ENCODE measurements at places on chromosomes 12 and 14.

DNA sequence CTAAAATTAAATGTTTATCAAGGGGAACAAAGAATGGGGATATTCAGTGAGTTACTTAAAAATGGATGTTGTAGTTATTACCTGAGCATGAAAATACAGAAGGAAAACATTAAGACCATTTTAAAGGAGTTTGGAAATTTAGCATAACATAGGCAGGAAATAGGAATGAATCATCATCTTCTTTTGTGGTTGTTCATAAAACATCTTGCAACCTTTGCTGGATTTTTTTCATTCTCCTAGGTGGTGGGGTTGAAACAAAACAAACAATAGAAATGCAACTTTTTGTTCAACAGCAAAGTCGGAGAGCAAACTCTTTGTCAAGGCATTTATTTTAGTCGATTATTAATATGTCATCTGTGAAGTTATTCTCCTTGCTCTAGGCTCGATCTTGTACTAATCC, 275.1 kb downstream of the IPO8 start:
- no peak for DNase-seq

DNA sequence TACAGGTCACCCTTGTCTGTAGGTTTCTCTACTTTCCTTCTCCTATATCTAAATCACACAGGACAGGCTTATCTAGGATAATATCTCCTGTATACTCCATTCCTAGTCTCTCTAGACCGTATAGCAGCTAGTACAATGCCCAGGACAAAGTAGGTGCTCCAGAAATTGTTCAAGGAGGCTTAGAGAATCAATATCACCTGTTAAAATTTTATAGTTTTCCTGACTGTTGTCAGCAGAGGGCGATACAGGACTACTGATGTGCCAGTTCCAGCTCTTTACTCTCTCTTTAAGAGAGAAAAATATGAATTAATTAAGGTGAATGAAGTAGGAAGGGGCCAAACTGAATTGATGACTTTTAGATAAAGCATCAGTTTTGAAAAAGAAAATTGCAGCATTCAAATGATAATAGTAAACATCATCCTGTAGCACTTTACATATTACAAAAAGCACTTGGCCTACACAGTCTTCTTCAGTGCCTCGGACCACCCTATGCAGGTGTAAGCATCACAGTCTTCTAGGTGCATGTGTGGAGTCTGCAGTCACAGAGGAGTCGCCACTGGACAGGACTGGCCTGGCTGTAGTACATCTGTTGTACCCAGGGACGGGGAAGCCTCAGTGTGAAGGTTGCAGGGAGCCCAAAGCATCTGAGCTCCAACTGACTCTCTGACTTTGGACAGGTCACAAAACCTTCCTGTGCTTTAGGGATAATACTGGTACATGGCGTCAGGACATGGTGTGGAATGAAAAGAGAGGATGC, 61.9 kb upstream of the MAX start:
- peak; percentile 59 for DNase-seq

DNA sequence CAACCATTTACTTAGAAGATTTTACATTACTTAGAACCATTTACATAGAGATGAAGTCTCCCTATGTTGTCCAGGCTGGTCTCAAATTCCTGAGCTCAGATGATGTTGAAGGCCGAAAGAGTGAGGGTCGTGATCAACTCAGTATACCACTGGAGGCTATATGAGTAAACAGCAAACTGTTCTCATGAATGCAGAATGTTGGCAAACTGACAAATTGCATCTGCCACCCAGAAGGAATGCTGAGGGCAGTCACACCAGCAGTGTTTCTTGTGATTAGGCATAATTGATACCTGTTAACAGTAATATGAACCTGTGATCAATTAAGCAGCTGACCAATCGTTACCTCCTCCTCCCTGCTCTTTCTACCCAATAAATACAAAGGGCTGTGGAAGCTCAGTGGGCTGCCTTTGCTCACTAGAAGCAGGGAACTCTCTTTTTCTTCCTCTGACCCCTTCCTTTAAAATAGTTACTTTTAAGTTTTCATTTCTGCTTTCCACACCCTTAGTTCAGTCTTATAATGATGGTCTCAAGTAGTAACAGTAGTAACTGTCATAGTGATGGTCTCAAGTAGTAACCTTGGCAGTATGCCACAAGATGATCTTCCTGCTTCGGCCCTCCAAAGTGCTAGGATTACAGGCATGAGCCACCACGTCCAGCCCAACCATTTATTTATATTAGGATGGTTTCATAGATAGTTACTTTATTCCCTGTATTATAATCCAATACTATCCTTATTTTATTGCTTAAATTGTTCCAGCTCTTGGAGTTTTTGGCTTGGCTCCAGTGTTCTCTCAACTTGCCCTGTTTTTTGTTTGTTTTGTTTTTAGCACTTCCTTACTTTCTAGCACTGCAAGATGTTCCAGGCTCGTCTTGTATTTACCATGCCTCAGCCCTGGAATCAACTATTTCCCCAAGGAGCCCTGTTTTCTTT, 25.8 kb downstream of the LIMA1 start:
- DNase-seq = no peak

DNA sequence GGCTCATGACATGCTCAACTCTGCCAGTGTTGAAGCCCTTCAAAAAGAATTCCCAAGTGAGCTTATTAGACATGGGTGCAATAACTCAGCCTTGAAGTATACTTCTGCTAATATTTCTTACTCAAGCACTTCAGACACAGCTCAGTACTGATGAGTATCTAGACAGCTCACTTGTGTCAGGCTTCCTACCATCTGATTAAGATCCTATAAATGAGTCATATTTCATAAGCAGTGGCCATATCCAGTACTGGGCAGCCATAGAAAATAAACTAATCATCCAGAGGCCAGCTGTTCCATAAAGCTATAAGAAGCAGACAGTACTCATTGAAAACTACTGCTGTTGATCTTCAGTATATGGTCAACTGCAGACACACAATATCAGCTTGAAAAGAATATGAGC, 12.9 kb downstream of the FSCB start:
- DNase-seq = no peak

DNA sequence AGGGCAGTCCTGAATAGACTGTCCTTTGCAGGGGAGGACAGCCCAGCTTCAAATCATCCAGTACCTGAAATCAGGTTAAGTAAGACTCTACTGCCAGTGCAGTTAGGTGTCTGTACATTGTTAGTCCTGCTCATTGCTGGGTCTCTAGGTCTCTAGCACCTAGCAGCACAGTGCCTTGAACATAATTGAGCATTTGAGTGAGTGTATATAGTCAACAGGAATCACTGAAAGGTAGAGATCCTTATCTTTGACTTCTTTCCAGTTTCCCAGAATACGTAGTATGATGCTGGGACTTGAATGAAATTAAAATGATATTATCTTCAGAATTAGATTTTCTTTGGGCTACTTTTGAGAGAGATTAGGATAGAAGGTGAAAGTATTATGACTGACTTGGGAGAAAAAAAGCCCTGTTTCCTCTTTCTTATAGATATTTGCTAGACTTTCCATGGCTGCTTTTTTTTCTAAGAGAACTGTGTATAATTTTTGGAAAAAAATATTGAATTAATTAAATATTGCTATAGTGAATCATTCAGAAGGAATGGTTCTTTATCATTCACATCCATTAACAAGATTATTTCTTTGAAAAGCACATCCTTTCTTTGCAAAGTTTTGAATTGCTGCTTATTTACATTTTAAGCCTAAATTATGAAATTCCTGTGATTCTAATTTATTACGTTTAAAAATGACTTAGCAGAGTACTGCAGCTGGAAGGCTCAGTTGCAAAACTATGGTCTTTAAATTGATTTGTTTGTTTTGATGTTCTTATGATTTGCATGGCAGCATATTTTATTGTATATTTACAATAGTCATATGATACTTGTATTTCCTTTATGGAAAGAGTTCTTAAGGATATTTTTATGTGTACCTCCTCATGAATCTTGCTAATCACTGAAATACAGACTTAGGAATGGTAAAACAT, 51.6 kb downstream of the PPP4R4 start:
- DNase-seq = no peak

- DNase-seq = peak; percentile 48
Measured at GRCh38 chr14:73014105-73014504, 12.8 kb downstream of the ZFYVE1 start.

DNA sequence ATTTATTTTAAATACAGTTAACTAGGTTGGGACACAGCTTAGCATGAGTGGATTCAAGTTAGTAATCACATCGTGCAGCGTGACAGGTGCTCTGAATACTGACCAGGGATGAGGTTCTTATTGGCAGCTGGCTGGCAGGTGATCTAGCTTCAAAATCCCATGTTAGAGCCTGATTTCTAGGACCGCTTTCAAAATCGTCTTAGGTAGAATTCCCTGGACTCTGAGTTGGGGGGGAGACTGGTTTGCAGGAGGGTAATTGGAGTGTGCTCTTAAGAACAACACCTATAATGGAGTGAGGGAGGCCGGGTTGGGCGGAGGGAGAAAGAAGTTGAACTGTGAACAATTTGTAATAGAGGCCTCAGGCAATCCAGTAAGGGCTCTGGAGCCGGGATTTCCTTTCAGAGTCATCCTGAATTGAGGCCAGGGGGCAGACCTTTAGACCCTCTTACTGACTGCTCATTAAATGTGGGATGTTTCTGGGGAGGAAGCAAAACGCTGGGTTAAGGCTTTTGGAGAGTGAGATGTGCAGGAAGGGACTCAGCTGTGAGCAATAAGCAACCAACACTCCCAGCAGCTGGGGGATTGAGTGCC, 874 bp upstream of the YARS2 start:
- no peak for DNase-seq

DNA sequence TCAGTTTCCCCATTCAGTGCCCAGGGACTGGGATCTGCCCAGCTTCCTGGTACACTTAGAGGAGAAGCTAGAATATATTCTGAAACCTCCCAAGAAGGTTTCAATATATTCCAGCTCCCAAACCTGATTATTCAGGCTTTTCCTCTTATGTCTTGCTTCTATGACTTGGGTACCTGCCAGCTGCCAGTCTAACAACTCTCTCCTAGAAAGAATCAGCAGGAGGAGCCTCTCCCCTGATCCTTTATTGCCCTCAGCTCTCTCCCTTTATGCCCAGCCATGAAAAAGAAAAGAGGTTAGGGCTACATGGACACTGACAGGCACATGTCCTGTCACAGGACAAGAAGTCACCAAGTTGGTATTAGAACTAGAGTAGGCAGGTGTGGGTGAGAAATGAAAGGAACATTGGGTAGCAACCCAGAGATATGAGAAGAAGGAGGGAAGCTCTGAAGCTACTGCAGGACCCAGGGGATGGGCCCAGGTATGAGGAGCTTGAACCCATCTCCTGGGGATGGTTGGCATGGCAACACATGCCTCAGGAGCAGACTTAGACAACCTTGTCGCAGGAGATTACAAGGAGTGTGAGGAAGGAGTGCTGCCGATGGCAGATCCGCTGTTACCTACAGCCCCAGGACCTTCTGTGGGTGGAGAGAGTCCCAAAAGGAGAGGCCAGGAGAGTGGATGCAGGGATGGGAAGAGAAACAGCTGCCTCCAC, 2.0 kb upstream of the CACNB3 start:
- no peak for DNase-seq

DNA sequence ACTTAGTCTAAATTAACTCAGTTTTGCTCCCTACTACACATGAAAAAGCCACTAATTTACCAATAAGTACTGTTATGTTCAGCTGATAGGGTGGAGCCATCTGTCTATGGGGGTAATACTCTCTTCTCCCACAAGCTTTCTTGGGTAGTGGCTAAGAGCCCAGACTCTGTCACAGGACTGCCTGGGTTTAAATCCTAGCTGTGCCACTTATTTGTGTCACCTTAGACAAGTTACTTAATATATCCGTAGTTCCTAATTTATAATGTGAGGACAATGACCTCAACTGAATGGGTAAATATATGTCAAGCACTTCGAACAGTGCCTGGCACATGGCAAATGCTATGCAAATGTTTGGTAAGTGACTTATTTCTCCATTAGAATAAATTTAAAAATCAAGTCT, 185.6 kb downstream of the DACT1 start:
- DNase-seq = no peak

GRCh38 chr12:103751600-103751999, 89.4 kb downstream of the NT5DC3 start:
- DNase-seq = no peak

DNA sequence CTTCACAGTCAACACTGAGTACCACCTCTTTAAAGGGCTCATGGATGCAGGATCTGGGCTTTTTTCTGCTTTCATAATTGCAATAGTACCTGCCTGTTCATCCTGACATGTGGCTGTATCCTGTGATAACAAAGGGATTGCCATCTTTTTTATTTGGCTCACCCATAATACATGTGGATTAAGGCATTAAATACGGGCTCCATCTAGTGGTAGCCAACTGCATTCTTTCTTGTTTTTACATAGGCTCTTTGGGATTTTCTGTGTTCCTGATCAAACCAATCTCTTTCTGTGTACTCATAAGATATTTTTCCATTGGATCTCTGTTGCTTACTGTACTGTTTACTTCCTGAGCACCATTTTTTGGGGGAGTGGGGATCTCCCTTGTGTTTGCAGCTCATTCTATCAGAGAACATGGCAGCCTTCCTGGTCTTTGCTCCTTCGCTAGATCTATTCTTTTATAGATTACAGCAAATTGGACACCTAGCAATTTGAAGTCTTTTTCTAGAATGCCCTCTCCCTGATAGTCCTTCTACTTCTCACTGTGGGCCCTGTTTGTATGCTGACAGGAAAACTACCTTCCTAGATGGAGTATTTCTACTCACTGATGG, 723.4 kb upstream of the MDGA2 start:
- DNase-seq = peak; percentile 21

GRCh38 chr12:10759657-10760056, 36.5 kb upstream of the YBX3 start:
- no peak for DNase-seq

- peak; percentile 22 for DNase-seq
Measured at GRCh38 chr12:62625228-62625627, 158.6 kb downstream of the MON2 start.

- no peak for DNase-seq
Measured at GRCh38 chr12:132204793-132205270, 60.6 kb downstream of the NOC4L start.

- DNase-seq = no peak
Measured at GRCh38 chr14:55789406-55789805, 209.4 kb downstream of the KTN1 start.

- no peak for DNase-seq
Measured at GRCh38 chr14:43621282-43621681, 885.8 kb downstream of the FSCB start.

DNA sequence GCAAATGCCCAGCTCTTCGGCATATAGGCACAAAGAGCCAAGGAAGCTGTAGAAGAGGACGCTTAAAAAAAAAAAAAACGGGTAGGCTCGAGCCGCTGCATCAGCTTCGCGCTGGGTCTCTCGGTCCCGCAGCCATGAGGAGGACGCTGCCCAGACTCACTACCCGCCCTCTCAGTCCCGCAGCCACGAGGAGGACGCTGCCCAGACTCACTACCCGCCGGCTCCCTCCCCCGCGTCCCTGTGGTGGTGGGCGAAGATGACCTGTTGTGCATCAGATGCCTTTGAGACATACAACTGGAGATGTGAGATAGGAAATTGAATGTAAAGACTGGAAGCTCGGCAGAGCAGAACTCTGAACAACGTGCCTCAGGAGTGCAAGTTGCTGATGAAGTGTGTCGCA, 11.4 kb upstream of the SPSB2 start:
- DNase-seq = no peak

DNA sequence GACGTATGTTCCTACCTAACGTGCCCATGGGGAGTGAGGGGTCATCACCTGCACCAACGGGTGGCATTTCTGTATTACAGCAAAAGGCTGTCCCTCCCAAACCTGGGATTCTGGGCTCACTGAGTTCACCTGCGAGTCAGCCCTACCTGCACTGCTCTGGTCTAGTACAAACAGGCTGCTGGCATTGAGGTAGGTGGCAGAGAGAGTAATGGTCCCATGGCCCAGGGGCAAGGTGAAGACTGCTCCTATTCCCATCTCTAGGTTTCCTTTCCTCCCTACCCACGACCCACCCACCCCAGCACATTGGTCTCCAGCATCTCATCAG, 421 bp downstream of the SUOX start:
- no peak for DNase-seq
